ENCODE measurements at places on chromosomes 2 and 18. TPM values are rescaled to one million over a fixed set of nuclear protein-coding genes. Genes with fewer than 3 reads are reported as not detected.

DNA sequence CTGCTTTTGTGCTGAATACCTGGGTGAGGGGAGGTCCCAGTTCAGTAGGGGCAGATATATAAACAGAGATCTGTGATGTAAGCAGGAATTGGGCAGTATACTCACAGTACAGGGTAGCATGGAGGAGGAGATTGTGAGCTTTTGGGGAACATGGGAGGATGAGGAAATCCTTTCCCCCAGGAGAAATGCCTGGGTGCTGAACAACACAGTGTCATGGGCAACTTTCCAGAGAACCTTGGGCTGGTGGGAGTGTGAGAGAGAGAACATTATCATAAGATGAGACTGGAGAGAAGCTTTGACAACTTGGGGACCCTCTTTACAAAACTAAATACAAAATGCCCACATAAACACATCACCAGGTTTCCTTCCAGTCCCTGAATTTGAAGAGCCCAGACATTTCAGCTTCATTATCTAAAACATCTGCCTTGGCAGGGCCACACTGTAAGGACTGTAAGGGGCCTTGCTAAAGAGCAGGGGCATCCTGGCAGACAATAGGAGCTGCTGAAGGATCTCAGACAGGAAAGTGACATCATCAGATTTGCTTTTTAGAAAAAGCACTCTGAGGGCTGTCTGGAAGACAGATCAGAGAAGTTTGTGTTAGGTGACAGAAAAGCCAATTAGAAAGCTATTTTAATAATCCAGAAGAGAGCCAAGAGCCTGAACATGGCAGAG, 303.1 kb upstream of the FBXO11 start:
- H3K27ac ChIP-seq: peak overlapping the region; percentile 69
- no peak overlapping the region for H3K4me3 ChIP-seq
- no peaks in the 10 kb centered on the region for H3K27me3 ChIP-seq
- peak; percentile 53 for DNase-seq
- peaks cover 16% of the 10 kb centered on the region for H3K4me1 ChIP-seq
- no peaks in the 10 kb centered on the region for H3K36me3 ChIP-seq

- peaks cover 56% of the 10 kb centered on the region for H3K4me1 ChIP-seq
- H3K36me3 ChIP-seq: peaks cover 2% of the 10 kb centered on the region
- peak; percentile 58 for DNase-seq
- H3K27ac ChIP-seq: peak overlapping the region; percentile 26
- H3K4me3 ChIP-seq: no peak overlapping the region
Observed at GRCh38 chr18:48940854-48941611, 9.7 kb downstream of the SMAD7 start.

- peaks cover 8% of the 10 kb centered on the region for H3K4me1 ChIP-seq
- no peak overlapping the region for H3K27ac ChIP-seq
- peak; percentile 41 for DNase-seq
Observed at GRCh38 chr18:37487400-37487867, 78.2 kb downstream of the CELF4 start.

DNA sequence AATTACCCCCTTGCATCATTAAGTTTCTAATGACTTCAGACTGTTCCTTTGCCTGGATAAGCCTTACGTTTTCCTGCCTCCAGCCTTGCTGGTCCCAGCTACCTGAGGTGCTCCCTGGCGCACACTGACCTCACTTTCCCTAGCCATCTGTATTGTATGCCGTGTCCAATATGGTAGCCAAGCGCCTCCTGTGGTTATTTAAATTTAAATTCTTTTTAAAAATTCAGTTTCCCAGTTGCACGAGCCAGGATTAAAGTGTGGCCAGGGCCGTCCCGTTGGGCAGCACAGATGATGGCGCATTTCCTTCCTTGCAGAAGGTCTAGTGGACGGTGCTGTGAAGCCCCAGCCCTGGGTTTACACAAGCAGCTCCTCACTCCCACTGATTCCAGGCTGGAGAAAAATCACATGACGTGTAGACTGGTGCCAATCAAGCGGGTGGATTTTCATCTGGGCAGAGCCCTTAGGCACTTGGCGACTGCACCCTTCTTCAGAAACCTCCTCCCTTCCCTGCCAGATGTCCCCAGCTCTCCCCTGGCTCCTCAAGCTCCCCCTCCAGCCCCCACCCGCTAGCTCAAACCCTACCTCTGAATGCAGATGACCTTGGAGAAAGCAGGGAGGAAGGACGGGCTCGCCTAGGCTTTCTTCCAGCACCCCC, 33.9 kb downstream of the ACKR3 start:
- peaks cover 2% of the 10 kb centered on the region for H3K27me3 ChIP-seq
- H3K4me3 ChIP-seq: no peak overlapping the region
- H3K27ac ChIP-seq: no peak overlapping the region
- DNase-seq: no peak

DNA sequence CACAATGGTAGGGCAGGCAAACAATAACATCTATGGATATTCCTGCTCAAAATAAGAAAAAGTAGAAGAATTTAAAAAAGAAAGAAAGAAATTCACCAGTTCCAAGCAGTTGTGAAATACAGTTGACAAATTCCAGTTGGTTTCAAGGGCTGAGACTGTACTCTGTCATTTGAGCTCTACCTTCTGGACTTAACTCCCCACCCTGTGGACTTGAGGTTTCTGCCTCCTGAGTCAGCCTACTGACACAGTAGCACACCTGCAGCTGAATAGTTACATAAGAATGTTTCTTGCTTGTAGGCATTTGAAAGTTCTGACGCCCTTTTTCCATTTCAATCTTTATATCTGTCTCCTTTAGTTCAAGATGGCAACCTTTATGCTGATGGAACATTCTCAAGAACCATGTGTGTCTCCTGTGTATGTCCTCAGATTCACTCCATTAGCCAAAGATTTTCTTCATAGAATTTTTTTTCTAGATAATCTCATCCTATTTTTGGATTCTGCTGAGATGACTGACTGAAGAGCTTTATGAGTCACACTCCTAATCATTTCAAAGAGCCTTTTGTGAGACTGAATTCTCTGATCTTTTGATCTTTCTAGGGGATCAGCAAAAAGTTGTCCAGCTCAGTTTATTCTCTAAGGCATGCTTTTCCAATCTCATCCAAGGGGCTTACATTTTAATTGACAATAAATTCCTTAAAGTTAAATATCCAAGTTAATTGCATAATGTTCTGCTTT, 19.1 kb downstream of the NETO1 start:
- DNase-seq: no peak
- no peaks in the 10 kb centered on the region for H3K27me3 ChIP-seq
- no peaks in the 10 kb centered on the region for H3K4me1 ChIP-seq
- no peak overlapping the region for H3K27ac ChIP-seq

- no peak for DNase-seq
- H3K27ac ChIP-seq: no peak overlapping the region
- H3K4me3 ChIP-seq: no peak overlapping the region
- H3K27me3 ChIP-seq: no peaks in the 10 kb centered on the region
- no peaks in the 10 kb centered on the region for H3K36me3 ChIP-seq
Observed at GRCh38 chr2:137202318-137202717, 437.0 kb downstream of the THSD7B start.

GRCh38 chr2:100623033-100623715, 60.4 kb downstream of the PDCL3 start:
- no peak overlapping the region for H3K4me3 ChIP-seq
- no peaks in the 10 kb centered on the region for H3K4me1 ChIP-seq
- no peak for DNase-seq
- H3K27me3 ChIP-seq: peaks cover 7% of the 10 kb centered on the region

DNA sequence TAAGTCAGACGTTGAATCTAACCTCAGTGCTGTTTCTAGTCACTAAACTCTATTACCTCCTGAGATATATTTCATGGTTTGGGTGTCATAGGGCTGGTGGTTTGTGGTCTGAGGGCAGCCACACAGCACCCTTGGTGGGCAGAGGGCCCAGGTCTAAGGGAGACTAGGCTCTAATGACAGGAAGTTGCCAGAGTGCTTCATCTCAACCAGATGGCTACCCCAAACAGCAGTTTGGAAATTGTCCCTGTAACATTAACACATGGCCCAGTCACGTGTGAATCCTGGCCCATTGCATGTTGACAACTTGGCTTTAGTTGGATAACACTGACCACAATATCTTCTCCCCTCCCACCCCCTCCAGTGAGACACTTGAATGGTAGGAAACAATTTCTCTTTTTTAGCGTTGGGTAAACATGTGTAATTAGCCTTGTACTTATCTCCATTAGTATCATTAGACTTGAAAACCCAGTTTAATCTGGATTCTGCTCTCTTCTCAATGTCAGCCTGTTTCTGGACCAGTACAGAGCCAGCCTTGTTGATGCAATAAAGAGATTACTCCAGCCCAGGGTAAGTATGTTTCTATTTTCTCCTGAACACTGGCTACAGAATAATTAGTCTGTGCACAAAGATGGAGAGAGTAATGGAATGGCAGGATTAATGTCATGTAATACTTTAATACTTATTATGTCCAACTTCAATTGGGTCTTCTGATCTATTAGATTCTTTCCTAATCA, 187.8 kb upstream of the SIX3 start:
- H3K27me3 ChIP-seq: no peaks in the 10 kb centered on the region
- no peaks in the 10 kb centered on the region for H3K36me3 ChIP-seq
- H3K27ac ChIP-seq: no peak overlapping the region
- H3K4me3 ChIP-seq: no peak overlapping the region
- H3K4me1 ChIP-seq: no peaks in the 10 kb centered on the region

GRCh38 chr2:38386377-38386776, 9.3 kb upstream of the ATL2 start:
- H3K36me3 ChIP-seq: no peaks in the 10 kb centered on the region
- DNase-seq: no peak
- H3K4me1 ChIP-seq: no peaks in the 10 kb centered on the region
- H3K27me3 ChIP-seq: peaks cover 2% of the 10 kb centered on the region
- H3K27ac ChIP-seq: no peak overlapping the region
- no peak overlapping the region for H3K4me3 ChIP-seq

- no peaks in the 10 kb centered on the region for H3K27me3 ChIP-seq
- DNase-seq: no peak
- H3K36me3 ChIP-seq: no peaks in the 10 kb centered on the region
- no peak overlapping the region for H3K27ac ChIP-seq
Observed at GRCh38 chr2:20526160-20526559, 79.3 kb downstream of the RHOB start.

GRCh38 chr18:62523255-62523588, 397 bp downstream of the ZCCHC2 start:
- H3K27ac ChIP-seq: peak overlapping the region; percentile 94
- H3K27me3 ChIP-seq: no peaks in the 10 kb centered on the region
- no peak overlapping the region for H3K4me3 ChIP-seq
- DNase-seq: no peak
- peaks cover 30% of the 10 kb centered on the region for H3K4me1 ChIP-seq

GRCh38 chr2:100796499-100797100, 23.3 kb upstream of the NPAS2 start:
- DNase-seq: no peak
- H3K36me3 ChIP-seq: no peaks in the 10 kb centered on the region
- H3K4me3 ChIP-seq: no peak overlapping the region
- no peaks in the 10 kb centered on the region for H3K27me3 ChIP-seq
- H3K4me1 ChIP-seq: no peaks in the 10 kb centered on the region
- H3K27ac ChIP-seq: no peak overlapping the region

DNA sequence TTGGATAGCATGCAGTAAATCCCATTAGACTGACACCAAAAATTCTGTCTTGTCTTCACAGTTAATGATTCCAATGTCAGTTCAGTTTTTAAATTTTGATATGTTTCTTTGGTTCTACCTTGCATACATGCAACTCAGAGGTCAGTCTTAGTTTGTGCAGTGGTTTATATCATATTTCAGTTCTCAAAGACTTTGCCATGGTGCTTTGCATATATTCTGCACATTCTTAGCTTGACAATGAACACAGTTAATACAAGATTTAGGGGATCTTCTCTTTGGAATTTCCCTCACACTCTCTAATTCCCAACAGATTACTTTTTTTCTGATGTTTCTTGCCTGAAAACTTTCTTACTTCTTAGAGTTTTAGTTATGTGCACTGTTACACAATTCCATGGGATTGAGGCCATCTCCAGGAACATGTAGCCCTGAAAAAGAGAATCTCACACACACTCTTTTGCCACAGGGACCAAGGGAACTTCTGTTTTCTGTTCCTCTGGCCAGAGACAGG, 17.3 kb downstream of the NOL4 start:
- no peaks in the 10 kb centered on the region for H3K4me1 ChIP-seq
- H3K36me3 ChIP-seq: no peaks in the 10 kb centered on the region
- H3K27me3 ChIP-seq: no peaks in the 10 kb centered on the region
- H3K4me3 ChIP-seq: no peak overlapping the region
- no peak overlapping the region for H3K27ac ChIP-seq

DNA sequence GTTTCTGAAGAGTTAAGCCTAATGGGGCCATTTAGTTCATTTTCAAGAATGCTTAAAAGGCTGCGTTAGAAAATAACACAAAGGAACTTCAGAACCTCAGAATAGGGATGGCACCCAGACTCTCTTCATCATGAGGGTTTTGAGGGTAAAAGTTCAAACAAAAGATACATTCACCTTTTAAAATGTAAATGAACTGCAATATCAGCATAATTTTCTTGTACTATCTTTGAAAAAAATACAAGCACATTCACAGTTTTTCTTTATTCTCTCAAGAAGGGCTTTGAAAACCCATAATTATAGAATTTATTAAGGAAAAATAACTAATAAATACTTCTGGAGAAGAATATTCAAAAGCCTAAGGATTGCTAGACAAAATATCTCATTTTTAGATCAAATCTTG, 791.0 kb downstream of the DCC start:
- no peak overlapping the region for H3K4me3 ChIP-seq
- H3K4me1 ChIP-seq: no peaks in the 10 kb centered on the region
- no peaks in the 10 kb centered on the region for H3K27me3 ChIP-seq
- H3K27ac ChIP-seq: no peak overlapping the region

DNA sequence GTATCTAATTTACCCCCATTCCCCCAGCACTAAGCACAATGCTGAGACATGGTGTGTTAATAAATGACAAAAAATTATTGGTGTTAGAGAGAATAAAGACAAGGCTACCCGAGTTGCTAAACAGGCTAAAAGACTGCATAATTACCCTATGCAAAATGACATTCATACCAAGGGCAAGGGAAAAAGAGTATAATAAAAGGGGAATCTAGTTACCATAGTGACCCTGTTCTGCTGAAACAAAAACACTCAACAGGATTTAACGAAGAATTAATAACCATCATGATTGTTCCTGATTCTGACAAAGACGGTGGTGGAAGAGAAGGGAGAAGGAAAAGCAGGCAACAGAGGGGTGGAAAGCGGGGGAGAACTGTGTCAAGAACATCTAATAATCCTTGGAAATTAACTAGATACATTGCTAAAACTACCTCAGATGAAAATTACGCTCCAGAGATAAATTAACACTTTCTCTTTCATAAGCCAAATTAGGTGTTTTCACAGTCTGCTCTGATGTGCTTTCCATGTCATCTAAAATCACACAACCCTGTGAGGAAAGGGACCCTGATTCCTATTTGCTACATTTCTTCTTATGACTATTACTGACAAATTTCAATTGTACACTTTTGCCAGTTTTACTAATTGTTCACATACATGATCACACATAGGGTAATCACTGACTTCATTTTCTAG, 25.5 kb downstream of the TTR start:
- H3K27me3 ChIP-seq: peaks cover 2% of the 10 kb centered on the region
- H3K27ac ChIP-seq: no peak overlapping the region
- DNase-seq: no peak
- no peak overlapping the region for H3K4me3 ChIP-seq
- H3K4me1 ChIP-seq: no peaks in the 10 kb centered on the region

- no peak for DNase-seq
- no peak overlapping the region for H3K4me3 ChIP-seq
- H3K4me1 ChIP-seq: peaks cover 3% of the 10 kb centered on the region
- H3K36me3 ChIP-seq: no peaks in the 10 kb centered on the region
- no peaks in the 10 kb centered on the region for H3K27me3 ChIP-seq
Observed at GRCh38 chr2:235946590-235946989, 221.6 kb downstream of the GBX2 start.

SLC30A3 gene
- polyA plus RNA-seq: 79.9 TPM

SLC9A4 gene
- polyA plus RNA-seq: not detected

GPBAR1 gene
- 0.14 TPM for polyA plus RNA-seq

EFEMP1 gene
- polyA plus RNA-seq: 10,356 TPM
